ENCODE measurements at places on chromosomes 7 and 10. TPM values are rescaled to one million over a fixed set of nuclear protein-coding genes. Genes with fewer than 3 reads are reported as not detected.
A peak's percentile ranks its signal among the peaks of the same experiment; 100 is the strongest.

Gene GPR15LG
- not detected for total RNA-seq

Gene VSTM4
- 0.23 TPM for total RNA-seq

Gene MEOX2
- total RNA-seq = 2.1 TPM

Gene VAX1
- not detected for total RNA-seq

DNA sequence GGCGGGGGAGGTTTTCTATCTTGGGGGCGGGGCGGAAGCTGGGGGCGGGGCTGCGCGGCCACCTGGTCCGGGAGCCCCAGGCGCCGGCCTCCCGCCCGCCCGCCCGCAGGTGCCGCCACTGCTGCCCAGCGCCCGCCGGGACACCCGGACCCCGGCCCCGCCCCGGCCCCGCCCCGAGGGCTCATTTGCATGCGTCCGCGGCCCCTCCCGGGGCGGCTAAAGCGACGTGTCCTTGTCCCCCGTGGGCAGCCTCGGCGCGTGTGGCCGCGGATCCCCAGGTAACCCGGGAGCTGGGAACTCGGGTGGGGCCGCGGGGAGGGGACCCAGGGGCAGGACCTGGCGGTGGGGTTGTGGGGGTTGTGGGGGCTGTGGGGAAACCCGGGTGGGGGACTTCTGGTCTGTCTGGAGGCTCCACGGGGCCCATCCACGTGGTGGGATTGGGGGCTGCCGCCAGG is at the start of gene BHLHA15:
Gene BHLHA15 (plus strand): TSS at position 219 of the 455 bp plus-strand sequence. CDS start 871 bp downstream, outside the sequence.
- peak; percentile 68 for DNase-seq

DNA sequence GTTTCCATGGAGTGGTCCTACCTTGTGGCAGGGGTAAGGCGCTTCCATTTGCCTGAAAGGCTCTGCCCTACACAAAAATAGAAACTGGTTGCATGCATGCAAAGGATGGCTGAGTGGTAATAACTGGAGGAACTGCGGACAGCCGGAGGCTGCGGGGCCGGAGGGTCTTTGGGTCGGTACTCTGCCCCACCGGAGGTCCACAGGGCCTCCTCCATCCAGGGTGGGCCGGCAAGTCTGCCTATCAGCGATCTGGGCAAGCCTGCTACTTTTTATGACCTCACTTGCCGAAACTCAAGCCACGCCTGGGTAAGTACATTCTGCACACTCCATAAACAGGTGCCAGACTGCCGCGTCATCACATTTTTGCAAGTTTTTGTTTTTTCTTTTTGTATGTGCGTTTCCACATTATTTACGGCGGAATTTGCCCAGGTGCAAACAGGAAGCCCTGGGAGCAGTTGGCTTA is 30.0 kb downstream of the TACC2 start:
- no peak for DNase-seq

- no peak for DNase-seq
Measured at GRCh38 chr7:41189866-41190265, 513.0 kb downstream of the INHBA start.

DNA sequence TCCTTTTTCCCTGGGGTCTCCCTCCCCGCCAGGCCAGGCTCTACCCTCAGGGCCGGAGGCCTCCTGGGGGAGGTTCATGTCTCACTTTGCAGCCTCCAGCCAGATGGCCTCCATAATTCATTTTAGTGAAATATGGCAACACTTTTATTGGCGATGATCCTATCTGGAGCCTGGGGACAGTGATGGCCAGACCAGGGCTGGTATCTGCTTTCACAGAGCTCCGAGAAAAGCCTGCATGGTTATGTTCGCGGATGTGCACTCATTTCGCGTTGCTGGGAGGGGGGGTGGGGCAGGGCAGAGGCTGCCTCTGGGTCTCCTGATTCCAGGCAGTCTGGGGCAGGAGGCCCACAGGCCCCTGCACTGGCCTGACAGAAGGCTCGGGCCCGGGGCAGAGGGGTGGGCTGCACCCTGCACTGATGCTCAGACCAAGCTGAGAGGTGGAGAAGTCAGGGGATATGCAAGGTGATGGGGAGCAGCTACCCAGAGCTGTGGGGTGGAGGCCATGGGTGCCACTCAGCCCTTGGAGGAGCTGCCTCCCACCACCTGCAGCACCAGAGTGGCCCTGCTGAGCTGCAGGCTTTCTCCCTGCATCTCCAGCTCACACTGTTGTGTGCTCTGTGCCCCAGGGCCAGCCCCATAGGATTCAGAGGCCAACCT is 85.3 kb upstream of the RET start:
- no peak for DNase-seq

DNA sequence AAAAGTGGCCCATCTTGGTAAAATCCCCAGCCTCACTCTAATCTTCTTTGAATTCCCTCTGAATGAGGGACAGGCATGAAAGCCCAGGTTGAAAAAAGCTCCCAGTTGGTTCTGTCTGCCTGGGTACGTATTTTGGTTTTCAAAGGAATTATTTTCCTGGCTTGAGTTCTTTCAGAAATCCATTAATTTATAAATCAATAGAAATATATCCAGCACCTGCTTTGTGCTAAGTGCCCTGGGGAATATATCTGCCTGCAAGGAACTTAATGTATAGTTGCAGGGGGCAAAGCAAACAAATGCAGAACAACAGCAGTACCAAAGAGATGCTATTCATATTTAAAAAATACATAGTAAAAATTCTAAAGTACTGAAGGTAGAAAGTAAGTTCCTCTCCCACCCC is 362.7 kb downstream of the REEP3 start:
- no peak for DNase-seq

- DNase-seq = peak; percentile 88
Measured at GRCh38 chr10:52883996-52884871, 111.7 kb upstream of the MBL2 start.

DNA sequence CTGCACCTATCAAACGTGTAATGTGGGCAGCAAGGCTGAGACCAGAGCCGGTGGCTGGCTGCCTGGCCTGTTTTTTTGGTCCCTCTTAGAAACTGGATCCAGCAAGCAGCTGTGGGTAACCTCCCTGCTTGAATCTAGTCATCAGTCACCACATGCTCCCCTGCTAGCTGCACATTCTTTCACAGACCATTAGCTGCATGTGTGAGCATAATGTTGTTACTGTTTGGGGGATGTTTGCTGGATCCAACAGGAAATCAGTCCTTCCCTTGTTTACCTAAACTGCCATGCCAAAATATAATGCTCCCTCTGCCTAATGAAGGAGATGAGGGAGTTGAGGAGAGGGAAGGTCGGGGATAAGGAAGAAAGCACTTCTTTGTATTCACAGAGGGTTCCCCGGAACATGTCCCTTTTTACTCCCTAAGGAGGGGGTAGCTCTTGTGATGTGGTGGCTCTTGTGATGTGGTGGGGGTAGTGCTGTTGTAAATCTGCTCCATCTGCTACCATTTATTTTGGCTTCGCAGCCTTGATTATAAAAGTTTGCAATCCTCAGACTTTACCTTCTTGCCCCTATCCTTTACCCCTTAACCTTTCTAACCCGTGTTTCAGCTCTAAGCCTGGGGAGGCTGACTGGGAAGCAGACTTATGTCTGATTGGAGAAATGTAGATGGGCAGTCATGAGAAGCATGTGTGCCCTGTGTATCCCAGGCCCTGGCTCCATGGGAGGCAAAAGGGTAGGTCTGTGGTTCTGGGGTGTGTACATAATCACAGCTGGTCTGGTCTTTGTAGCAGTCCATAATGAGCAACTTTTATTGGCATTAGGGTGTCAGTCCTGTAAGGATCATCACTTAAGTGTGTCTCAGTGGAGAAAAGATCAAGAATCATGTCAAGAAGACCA is 20.8 kb downstream of the LOXL4 start:
- no peak for DNase-seq

DNA sequence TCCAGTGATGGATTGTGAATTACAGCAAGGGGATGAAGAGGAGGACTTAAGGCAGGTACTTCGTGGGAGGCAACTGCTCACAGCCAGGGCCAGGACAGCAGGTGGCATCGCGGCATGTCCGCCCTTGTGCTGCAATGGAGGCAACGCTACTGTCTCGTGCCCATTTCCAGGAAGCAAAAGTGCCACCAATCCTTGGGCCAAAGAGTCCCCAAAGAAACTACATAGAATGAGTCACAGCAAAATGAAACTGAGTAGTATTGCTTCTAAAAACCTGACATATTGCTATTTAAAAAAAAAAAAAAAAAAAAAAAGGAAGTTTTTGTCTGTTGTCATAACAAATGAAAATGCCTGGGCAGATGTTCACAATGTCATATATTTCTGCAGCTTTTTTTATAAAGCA is 46.6 kb downstream of the RSU1 start:
- DNase-seq = no peak

DNA sequence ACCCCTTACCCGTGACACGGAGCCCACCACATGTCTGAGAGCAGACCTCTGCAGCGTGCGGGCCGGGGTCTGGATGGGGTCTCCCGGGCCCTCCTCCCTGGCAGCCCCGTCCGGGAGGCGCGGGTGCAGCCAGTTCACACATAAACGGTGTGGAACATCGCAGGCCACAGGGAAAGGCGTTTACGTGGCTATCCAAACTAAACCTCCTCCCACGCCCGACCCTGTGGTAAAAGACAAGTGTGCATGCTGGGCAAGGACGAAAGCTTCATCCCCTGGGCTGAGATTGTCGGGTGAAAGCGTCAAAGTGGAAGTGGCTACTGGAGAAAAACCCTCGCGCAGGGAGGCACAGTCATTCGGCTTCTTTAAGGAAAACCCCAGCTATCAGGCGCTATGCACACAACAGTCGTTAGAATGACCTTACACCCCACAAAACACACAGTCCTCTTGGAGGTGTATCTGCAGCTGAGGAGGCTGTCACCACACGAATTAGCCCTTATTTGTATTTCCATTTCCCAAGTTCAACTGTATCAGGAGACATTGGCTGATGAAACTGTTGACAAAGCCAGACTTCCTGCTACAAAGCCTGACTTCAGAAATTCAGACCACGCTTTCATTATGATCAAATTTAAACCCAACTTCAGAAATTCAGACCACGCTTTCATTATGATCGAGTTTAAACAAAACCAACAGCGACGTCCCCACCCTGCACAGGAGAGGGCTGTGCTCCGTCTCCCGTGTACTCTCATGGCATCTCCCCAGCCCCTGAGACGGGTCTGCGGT is 15.3 kb downstream of the GPER1 start:
- DNase-seq = no peak

GRCh38 chr10:1148855-1149605 is 92.8 kb downstream of the WDR37 start:
- DNase-seq = peak; percentile 31

GRCh38 chr7:47196106-47196645 is 385.7 kb downstream of the TNS3 start:
- no peak for DNase-seq

- no peak for DNase-seq
Measured at GRCh38 chr10:6863381-6863780, 283.3 kb upstream of the PRKCQ start.

- no peak for DNase-seq
Measured at GRCh38 chr7:151551820-151552219, 32.1 kb upstream of the RHEB start.

GRCh38 chr7:53800746-53801145 is 741.4 kb upstream of the VSTM2A start:
- no peak for DNase-seq

DNA sequence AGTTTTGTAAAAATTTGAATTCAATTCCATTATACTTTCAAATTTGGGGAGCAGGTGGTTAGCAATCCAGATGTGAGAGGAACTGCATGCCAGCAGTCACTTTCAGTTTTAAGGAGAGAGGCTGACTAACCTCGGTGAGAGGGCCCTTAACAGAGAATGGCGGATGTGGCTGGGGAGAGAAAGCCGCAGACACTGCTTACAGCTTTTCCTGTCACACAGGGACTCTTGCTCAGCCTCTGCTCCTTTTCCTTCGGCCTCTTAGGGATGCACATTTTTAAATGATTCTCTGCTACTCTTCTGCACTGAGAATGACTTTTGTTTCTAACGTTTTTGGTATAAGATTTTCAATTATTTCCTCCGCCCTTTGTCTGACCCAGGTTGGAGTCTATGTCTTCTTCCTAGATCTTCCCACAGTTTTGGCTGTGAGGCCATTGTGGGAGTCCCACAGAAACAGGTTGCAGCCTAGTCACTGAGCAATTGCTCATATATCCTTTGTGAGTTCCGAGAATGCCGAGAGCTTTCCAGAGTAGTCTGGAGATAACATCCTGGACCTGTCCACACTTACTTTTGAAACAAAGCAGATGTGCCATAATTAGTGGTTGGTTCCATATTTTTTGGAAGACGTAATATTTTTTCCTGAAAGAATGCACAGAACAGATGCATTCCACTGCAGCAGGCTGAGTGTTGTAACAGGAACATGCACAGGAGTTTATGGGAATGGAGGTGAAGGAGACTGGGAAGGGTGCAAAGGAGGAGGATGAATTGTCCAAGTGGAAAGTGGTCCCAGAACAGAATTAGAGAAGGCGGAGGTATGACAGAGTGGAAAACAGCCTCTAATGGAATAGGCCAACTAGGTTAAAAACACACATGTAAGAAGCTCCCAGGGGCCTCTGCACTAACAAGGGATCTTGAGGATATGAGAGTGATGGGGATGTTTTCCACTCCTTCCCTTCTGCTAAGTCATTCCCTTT is 168.0 kb upstream of the ZNF32 start:
- no peak for DNase-seq

DNA sequence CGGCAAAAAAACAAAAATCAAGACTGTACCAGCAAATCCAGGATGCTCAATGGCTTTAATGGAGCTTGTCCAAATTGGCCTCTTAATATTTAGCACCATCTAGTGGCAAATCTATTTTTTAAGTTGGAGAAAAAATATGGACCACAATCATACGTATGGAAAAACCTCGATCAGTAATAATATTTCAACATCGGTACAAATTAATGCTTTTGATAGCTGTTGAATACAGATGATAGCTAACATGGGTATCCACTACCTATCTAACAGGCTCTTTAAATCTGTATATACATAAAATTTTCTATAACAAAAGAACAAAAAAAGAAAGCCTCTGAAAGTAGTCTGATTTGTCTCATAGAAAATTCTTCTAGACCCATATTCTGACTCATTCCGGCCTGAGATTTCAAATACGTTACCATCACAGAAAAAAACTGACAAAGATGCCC is 29.2 kb downstream of the COA1 start:
- peak; percentile 43 for DNase-seq

DNA sequence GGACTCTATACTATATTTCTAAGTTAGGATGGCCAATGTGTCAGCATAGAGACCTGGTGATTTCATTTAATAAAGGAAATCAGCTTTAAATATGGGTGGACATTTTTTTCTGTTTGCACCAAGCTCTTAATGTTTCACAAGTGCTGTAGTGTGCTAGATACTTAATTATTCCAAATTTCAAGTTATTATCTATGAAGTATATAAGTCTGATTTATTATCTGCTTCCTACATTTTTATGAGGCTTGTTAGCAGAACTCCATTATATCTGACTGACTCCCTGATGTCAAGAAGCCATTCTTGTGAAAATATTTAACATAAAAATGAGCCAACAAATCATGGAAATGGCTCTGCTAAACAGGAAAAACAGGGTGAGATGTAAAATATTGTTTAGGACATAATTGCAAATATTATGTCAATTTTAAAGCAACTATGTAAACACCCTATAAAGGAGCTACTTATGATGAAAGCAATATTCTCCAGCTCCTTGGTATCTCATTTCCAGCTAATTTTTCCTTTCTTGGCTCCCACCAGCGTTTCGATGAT is 1415.2 kb downstream of the GATA3 start:
- DNase-seq = no peak

- DNase-seq = peak; percentile 34
Measured at GRCh38 chr10:22301193-22301592, 15.0 kb upstream of the COMMD3 start.

GRCh38 chr10:47104786-47105385 is 193.7 kb downstream of the PTPN20 start:
- no peak for DNase-seq

GRCh38 chr7:35630024-35630972 is 64.6 kb downstream of the HERPUD2 start:
- no peak for DNase-seq
